Panc1 (cell line): ENCODE measurements at places on chromosomes 1 and 21. TPM values are rescaled to one million over a fixed set of nuclear protein-coding genes. Genes with fewer than 3 reads are reported as not detected.
A peak's percentile ranks its signal among the peaks of the same experiment; 100 is the strongest.

Gene SLC30A2
- 0.23 TPM for total RNA-seq

Gene CADM3
- 0.28 TPM for total RNA-seq

Gene LDLRAD1
- total RNA-seq = not detected

Gene SPRR3
- total RNA-seq = not detected

Gene H3-3A
- total RNA-seq = 404 TPM

Gene MEX3A
- 15.8 TPM for total RNA-seq

Gene IL23R
- total RNA-seq = not detected

DNA sequence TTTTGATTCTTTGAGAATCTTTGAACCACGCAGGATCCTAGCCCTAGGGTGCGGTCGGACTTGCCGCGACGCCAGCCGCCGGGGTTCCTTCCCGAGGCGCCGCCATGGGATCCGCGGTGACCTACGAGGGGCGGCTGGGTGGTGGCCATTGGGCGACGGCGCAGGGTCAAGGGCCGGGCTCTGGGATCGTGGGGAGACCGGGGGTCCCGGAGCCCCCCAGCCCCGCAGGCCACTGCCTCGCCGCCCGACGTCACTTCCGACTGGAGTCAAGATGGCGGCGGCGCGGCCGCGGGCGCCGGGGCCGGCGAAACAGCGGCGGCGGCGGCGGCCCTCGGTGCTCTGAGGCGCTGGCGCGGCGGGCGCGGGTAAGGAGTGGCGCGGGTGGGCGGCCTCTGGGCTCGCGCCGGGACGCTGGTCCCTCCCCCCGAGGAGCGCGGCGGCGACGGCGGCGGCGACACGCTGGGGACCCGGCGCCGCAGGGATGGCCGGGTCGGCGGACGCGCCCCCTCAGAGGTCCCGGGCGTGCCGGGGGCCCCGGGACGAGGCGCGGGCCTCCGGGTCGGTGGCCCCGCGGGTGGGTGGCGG lies at the start of gene PRDM2:
Gene PRDM2, plus strand, starts transcription at position 253 of the 585 bp plus-strand sequence. CDS start 15,418 bp downstream, outside the sequence.
- H3K4me1 ChIP-seq = peaks cover 14% of the 10 kb centered on the region; the same call in 1 of the 2 replicates
- no peaks in the 10 kb centered on the region for H3K36me3 ChIP-seq
- H3K4me3 ChIP-seq = peak within 1 kb of the TSS; percentile 72
- peaks cover 3% of the 10 kb centered on the region; the same call in 1 of the 2 replicates for H3K27me3 ChIP-seq
- no peak for DNase-seq
- peak within 1 kb of the TSS; percentile 93 for H3K27ac ChIP-seq

DNA sequence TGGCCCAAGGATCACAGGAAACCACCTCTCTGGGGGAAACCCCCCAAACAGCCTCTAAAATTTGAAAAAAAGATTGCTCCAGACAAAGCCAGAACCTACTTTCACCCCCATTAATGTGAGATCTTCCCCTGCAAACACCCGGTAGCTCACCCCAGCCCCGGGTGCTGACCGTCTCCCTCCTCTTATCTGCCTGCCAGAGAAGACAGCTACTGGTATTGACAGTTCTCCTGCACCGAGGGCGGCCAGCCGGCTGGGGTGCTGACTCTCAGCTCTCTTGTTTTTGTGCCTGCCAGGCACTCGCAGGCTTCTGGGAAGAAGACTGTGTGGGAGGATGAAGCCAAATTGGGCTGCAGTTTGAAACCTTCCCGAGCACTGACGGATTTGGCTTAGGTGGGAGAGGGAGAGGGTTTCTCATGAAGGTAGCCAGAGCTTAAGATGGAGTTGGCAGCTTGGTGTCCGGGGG lies 48.2 kb downstream of the RASSF5 start:
- no peak for DNase-seq
- H3K27me3 ChIP-seq = peaks cover 4% of the 10 kb centered on the region; the same call in 1 of the 2 replicates
- no peak overlapping the region for H3K4me3 ChIP-seq
- H3K36me3 ChIP-seq = no peaks in the 10 kb centered on the region
- H3K4me1 ChIP-seq = peaks cover 4% of the 10 kb centered on the region; the same call in 1 of the 2 replicates

DNA sequence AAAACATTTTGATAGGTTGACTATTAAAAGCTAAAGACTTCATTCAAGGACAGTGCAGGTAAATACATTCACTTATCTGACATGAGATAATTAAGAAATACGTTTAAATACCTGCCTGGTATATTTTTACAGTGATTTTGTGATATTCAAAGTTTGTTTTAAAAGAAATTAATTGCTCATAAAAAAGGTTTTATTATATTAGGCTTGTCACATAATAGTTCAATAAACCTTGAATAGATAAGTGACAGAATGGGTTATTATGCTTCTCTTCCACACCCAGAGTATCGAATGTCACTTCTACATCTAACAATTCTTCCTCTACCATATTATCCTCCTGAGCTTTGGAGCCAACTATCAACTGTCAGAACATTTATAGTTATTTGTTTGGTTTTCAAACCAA lies 60.0 kb downstream of the LTN1 start:
- H3K4me3 ChIP-seq = no peak overlapping the region
- peak overlapping the region; percentile 57 for H3K27ac ChIP-seq
- DNase-seq = no peak
- H3K36me3 ChIP-seq = peaks cover 6% of the 10 kb centered on the region
- no peaks in the 10 kb centered on the region; the same call in 1 of the 2 replicates for H3K4me1 ChIP-seq
- no peaks in the 10 kb centered on the region for H3K27me3 ChIP-seq

GRCh38 chr1:44424747-44425146 lies 19.7 kb downstream of the RNF220 start:
- no peaks in the 10 kb centered on the region for H3K27me3 ChIP-seq
- no peak for DNase-seq
- no peaks in the 10 kb centered on the region for H3K36me3 ChIP-seq
- no peak overlapping the region for H3K4me3 ChIP-seq
- peak overlapping the region; percentile 77 for H3K27ac ChIP-seq

- no peak overlapping the region for H3K27ac ChIP-seq
- H3K4me3 ChIP-seq = no peak overlapping the region
- H3K36me3 ChIP-seq = no peaks in the 10 kb centered on the region
- no peaks in the 10 kb centered on the region for H3K4me1 ChIP-seq
These were observed 576.2 kb downstream of the MATN1 start for GRCh38 chr1:30147188-30147587.

DNA sequence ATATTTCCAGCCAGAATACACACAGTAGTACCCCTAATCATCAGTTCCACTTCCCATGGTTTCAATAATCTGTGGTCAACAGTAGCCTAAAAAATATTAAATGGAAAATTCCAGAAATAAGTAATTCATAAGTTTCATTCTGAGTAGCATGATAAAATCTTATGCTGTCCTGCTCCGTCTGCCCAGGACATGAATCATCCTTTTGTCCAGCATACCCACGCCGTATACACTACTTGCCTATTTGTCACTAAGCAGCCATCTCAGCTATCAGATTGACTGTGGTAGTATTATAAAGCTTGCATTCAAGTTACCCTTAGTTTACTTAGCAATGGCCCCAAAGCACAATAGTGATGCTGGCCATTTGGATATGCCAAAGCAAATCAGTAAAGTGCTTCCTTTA lies 118.7 kb downstream of the SLC5A9 start:
- no peaks in the 10 kb centered on the region for H3K36me3 ChIP-seq
- DNase-seq = no peak
- H3K4me3 ChIP-seq = no peak overlapping the region
- no peaks in the 10 kb centered on the region for H3K4me1 ChIP-seq
- H3K27me3 ChIP-seq = no peaks in the 10 kb centered on the region

GRCh38 chr1:43009274-43009673 lies 50.6 kb upstream of the SLC2A1 start:
- no peak overlapping the region for H3K27ac ChIP-seq
- no peaks in the 10 kb centered on the region for H3K36me3 ChIP-seq
- no peaks in the 10 kb centered on the region for H3K4me1 ChIP-seq
- H3K27me3 ChIP-seq = no peaks in the 10 kb centered on the region
- no peak overlapping the region for H3K4me3 ChIP-seq

- H3K4me3 ChIP-seq = no peak overlapping the region
- no peaks in the 10 kb centered on the region for H3K36me3 ChIP-seq
- H3K4me1 ChIP-seq = no peaks in the 10 kb centered on the region
- H3K27me3 ChIP-seq = no peaks in the 10 kb centered on the region
These were observed 81.3 kb downstream of the CDC14A start for GRCh38 chr1:100433563-100433962.

- no peak overlapping the region for H3K4me3 ChIP-seq
- H3K27me3 ChIP-seq = peaks cover 27% of the 10 kb centered on the region
- H3K36me3 ChIP-seq = no peaks in the 10 kb centered on the region
- DNase-seq = no peak
- H3K4me1 ChIP-seq = no peaks in the 10 kb centered on the region
These were observed 6.2 kb upstream of the MARK1 start for GRCh38 chr1:220521778-220522177.

- no peak overlapping the region for H3K27ac ChIP-seq
- H3K4me3 ChIP-seq = no peak overlapping the region
- H3K36me3 ChIP-seq = no peaks in the 10 kb centered on the region
- no peaks in the 10 kb centered on the region for H3K27me3 ChIP-seq
- DNase-seq = no peak
These were observed 15.8 kb downstream of the KCNQ4 start for GRCh38 chr1:40799351-40799867.

DNA sequence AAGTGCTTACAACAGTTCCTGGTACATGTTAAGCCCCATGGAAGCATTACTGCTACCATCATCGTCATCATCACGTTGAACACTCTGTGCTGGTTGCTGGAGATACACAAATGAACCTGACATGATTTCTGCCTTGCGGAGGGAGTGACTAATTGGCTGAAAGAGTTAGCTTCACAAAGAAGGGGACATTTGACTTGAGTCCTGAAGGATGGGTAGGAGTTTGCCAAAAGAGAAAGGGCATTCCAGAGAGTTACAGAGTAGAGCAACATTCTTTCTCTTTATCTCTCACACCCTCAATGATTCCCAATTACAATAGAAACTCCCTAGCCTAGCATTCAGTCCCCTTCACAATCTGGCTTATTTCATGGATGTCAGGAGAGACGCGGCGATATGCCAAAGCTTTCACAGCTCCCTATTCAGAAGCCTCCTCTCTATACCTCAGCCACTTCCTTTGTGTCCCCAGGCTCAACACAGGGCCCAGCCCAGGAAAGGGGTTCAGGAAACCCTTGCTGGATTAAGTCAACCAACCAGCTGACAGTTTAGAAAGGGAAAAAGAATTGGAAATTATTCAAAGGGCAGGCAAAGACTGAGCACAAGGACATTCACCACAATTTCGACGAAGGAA lies 38.0 kb downstream of the SLC1A7 start:
- no peak overlapping the region for H3K4me3 ChIP-seq
- H3K27me3 ChIP-seq = no peaks in the 10 kb centered on the region
- DNase-seq = no peak
- H3K36me3 ChIP-seq = no peaks in the 10 kb centered on the region
- H3K4me1 ChIP-seq = peaks cover 23% of the 10 kb centered on the region

DNA sequence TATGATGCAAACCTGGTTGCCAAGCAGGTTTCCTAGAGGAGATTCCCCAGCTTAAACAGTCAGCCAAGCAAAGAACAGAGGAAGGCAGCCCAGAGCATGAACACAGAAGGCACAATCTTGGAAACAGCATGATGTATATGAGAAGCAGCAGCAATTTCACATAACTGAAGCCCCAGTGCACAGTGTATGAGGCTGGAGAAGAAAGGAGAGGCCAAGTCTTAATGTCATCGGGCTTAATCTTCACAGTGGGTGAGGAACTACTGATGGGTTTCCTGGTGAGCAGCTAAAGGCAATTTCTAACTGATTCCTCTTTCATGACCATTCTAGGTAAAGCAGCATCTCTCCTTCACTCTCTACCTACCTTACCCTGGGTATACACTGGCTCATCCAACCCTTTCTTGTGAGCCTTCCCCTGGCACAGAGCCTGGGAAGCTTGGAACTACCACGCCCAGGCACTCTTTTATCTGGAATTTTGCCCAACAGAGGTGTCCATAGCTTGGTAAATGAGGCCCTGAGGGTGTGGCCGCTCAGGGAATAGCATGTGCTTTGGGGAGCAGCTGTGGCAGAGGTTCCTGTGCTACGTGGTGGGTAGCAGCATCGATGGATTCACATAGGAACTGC lies 22.0 kb downstream of the FYB2 start:
- no peak overlapping the region for H3K4me3 ChIP-seq
- no peak for DNase-seq
- H3K27me3 ChIP-seq = peaks cover 2% of the 10 kb centered on the region; the same call in 1 of the 2 replicates
- no peak overlapping the region for H3K27ac ChIP-seq

DNA sequence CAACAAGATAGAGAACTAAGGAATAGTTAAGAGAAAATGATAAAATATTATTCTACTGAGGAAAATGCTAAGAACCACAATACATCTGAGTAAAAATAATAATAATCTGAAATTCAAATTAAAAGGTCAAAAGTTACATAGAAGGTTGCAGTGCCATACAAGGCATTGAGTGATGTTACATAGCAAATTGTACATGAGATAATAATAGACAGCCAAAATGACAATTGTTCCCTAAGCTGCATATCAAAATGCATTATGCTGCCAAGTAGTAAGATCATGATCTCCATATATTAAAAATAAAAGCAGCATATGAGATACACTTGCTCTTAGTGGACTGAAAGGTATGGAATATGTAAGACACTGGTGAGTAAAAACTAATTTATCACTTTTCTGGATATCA lies 547.7 kb downstream of the KCNT2 start:
- H3K27ac ChIP-seq = no peak overlapping the region
- no peaks in the 10 kb centered on the region for H3K4me1 ChIP-seq
- H3K27me3 ChIP-seq = no peaks in the 10 kb centered on the region
- no peak for DNase-seq

- no peak for DNase-seq
- no peaks in the 10 kb centered on the region for H3K4me1 ChIP-seq
- H3K27ac ChIP-seq = no peak overlapping the region
- H3K4me3 ChIP-seq = no peak overlapping the region
- H3K27me3 ChIP-seq = no peaks in the 10 kb centered on the region
These were observed 55.7 kb upstream of the KCNE2 start for GRCh38 chr21:34307991-34308532.

DNA sequence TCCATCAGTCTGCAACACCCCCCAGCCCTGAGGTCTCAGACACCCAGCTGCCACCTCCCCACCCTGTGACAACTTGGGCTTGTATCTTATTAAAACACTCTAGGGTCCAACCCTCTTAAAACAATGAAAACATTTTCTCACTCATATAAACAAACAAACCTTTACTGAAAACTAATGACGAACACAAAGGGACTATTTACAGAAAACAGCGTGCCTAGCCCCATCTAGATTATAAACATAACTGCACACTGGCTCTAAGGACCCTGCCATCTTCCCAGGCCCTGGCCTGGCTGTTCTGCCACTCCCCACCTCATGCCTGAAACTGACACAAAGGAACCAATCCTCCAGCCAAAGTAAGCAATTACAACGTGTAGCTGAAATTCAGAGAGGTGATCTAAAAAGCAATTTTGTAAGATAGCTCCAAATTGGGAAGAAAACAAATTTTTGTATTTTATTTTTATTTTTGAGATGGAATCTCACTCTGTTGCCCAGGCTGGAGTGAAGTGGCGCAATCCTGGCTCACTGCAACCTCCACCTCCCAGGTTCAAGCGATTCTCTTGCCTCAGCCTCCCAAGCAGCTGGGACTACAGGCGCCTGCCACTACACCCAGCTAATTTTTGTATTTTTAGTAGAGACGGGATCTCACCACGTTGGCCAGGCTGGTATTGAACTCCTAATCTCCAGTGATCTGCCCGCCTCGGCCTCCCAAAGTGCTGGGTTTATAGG lies 40.9 kb downstream of the CAPZB start:
- H3K27ac ChIP-seq = peak overlapping the region; percentile 99
- no peaks in the 10 kb centered on the region for H3K27me3 ChIP-seq
- no peak overlapping the region for H3K4me3 ChIP-seq
- peaks cover 99% of the 10 kb centered on the region for H3K4me1 ChIP-seq
- no peaks in the 10 kb centered on the region for H3K36me3 ChIP-seq
